ENCODE measurements at places on chromosomes 1 and 21. TPM values are rescaled to one million over a fixed set of nuclear protein-coding genes. Genes with fewer than 3 reads are reported as not detected.

Gene SV2A
- 39.6 TPM for total RNA-seq

Gene LHX8
- total RNA-seq, result not detected

- peak overlapping the region; percentile 79 for H3K27ac ChIP-seq
Measured at GRCh38 chr1:206693592-206693991, 8.9 kb downstream of the MAPKAPK2 start.

Gene SFN
- under 0.01 TPM for total RNA-seq

GRCh38 chr1:179241530-179242097 lies 12.1 kb upstream of the ABL2 start:
- H3K4me3 ChIP-seq, result no peak overlapping the region
- H3K27ac ChIP-seq, result no peak overlapping the region
- H3K4me1 ChIP-seq, result no peaks in the 10 kb centered on the region
- no peaks in the 10 kb centered on the region for H3K27me3 ChIP-seq
- no peaks in the 10 kb centered on the region for H3K36me3 ChIP-seq

DNA sequence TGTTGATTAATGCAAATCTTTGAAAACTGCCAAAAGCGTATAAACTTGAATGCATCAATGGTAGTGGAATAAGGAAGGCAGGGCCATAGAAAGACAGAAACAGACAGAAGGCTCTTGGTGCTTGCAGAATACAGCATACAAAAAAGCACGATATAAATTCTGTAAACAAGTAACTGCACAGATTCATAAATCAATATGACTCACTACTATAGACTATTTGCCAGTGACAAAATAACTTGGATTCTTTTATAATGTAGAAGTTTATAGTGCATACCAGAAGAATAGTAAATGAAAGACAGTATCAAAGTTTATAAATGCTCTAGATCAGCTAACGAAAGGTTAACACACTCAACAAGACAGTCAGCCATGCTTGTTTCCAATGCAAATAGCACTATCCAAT lies 349.6 kb downstream of the PTBP2 start:
- no peak overlapping the region for H3K27ac ChIP-seq
- DNase-seq, result peak; percentile 48
- no peaks in the 10 kb centered on the region for H3K36me3 ChIP-seq
- no peaks in the 10 kb centered on the region for H3K27me3 ChIP-seq
- no peak overlapping the region for H3K4me3 ChIP-seq

All from fibroblast of lung (primary cell).